ENCODE measurements at places on chromosomes 3 and 15.

- DNase-seq, result no peak
Measured at GRCh38 chr3:187798126-187798525, 52.9 kb upstream of the BCL6 start.

GRCh38 chr3:18234717-18235335 lies 190.3 kb downstream of the SATB1 start:
- DNase-seq, result no peak

DNA sequence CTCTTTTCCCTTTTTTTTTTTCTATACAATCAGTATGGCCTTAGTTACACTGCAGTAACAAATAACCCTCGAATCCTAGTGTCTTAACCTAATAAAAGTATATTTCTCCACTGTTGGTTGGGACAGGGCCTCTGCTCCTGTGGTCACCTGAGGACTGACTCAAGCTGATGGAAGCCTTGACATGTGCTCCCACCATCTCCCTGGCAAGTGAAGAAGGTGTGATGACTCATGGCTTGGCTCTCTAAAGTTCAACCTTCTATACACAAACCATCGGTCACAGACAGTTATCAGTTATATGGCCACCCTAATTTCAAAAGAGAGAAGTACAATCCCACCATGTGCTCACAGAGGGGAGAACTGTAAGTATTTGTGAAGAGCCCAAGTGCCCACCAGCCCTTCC lies 65.8 kb upstream of the CACNA2D3 start:
- no peak for DNase-seq

DNA sequence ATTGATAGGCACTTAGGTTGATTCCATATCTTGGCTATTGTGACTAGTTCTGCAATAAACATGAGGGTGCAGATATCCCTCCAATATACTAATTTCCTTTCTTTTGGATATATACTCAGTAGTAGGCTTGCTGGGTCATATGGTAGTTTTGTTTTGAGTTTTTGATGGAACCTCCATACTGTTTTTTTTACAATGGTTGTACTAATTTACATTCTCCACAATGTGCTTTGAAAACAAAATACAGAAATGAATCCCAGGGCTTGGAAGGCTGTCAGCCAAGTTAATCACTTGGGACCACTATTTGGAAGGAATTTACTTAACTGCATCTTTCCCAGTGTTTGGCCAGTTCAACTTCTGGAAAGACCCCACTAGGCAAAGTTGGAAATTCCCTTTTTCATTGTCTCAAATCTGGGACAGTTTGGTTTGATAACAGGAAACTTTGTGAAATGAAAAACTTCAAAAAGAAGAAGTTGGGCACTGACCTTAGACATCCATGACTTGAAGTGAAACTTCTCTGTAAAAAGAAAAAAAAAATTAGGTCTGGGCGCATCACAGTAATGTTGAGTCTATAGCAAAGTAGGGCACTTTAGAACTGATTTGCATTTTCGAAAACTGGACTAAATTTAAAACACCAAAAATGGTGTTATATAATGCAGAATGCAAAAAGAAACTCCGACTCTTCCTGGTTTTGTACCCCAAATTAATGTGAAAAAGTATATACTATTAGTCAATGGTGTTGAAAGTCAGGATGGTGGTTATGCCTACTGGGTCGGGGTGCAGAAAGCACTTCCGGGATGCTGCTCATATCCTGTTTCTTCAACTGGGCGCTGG lies 6.0 kb downstream of the CTSH start:
- no peak for DNase-seq

DNA sequence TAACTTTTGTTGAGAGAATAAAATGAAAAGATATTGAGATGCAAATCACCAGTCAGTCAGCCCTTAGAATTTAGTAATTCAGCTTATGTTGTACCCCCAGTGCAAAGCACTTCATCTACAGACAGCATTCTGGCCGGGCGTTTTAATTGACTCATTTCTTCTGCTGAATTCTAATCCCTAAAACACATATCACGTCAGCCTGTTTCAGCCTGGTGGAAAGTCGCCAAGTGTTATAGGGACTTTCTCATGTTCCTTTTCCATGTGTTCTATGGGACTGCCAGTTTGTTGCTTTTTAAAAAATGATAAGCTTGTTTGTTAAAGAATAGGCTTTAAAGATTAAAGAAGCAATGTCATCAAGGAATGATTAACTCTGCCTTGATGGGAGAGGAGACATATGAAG lies 169.7 kb upstream of the BFSP2 start:
- no peak for DNase-seq

GRCh38 chr15:72238586-72238985 lies 7.6 kb upstream of the PKM start:
- no peak for DNase-seq

DNA sequence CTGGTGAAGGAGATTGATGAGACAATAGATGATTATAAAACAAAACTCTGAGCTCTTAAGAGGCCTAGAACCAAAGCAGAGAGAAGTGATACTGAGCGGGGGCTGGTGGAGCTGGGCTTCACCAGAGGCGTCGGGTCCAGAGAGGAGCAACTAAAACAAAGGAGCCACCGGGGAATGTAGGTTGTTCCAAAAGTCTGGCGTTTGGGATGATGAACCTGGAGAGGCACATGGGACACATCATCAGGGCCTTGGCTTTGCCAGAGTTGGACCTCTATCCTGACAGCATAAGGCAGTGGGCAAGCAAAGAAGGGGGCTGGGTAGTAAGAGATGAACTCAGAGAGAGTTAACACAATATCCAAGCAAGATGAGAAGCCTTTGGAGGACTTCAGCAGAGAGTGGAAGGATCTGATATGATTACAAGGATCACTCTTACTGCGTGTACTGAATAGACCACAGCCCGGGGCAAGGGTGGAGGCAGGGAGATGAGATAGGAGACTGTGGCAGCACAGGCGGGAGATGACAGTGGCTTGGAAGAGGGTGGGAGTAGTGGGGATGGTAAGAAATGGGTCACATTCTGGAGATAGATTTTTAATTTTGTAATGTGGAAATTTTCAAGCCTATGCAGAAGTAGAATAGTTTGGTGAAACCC lies 36.0 kb upstream of the RASA2 start:
- DNase-seq, result no peak

GRCh38 chr15:68334661-68335124 lies 57.1 kb downstream of the FEM1B start:
- no peak for DNase-seq

GRCh38 chr3:50825841-50826240 lies 151.1 kb downstream of the DOCK3 start:
- DNase-seq, result no peak

DNA sequence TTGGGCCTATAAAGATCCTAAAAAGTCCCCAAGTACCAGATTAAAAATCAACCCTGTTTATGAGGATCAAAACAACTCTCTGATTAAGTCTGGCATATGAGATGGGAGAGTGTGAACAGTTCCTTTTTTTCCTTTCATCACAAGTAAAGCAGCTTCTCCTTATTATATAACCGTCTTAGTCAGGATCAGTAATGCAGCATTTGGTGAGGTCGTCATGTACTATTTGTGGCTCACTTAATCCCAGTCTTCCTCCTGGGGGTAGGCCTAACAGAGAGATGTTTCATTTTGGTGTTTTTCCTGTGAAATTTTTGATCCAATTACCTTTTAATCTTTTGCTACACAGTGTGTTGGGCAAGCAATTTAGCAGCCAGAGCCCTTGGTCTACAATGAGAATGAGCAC lies 333.1 kb upstream of the KCNMB2 start:
- no peak for DNase-seq

GRCh38 chr3:146256851-146257486 lies 6.1 kb upstream of the PLSCR4 start:
- DNase-seq, result peak; percentile 11

DNA sequence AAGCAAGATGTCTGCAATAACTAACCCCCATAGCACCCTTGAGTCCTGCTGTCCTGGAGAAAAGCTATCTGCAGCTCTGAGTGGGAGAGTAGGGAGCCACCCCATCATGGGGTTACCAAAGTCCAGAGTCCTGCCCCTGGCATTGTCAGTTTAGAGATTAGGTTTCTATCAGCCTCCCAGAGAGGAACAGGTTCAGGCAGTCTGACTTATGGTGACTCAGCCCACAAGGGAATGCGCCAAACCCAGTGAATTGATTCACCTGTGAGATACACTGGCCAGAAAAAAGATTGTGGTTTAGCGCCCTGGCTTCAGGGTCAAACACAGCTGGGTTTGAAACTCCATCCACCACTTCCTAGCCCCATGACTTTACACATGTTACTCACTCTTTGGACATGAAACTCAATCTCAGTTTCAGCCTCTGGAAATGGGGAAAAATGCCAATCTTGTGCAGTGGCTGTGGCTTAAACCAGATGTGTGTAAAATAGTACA lies 263.6 kb upstream of the HES1 start:
- DNase-seq, result peak; percentile 85

GRCh38 chr3:146575636-146576035 lies 29.5 kb downstream of the PLSCR5 start:
- DNase-seq, result no peak

- DNase-seq, result no peak
Measured at GRCh38 chr3:39168156-39168780, 14.9 kb upstream of the CSRNP1 start.

DNA sequence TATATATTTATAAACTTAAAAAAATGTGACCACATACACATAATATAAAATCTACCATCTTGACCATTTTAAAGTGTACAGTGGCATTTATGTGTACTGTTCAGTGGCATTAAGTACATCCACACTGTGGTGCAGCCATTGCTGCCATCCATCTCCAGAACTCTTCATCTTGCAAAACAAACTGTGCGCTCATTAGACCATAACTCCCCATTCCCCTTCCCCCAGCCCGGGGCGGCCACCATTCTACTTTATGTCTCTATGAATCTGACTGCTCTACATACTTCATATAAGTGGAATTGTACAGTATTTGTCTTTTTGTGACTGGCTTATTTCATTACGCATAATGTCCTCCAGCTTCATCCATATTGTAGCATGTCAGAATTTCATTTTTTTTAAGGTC lies 47.8 kb downstream of the CTXND1 start:
- no peak for DNase-seq

GRCh38 chr3:159850481-159850880 lies 138.2 kb upstream of the IL12A start:
- no peak for DNase-seq

GRCh38 chr3:67848299-67848698 lies 193.9 kb upstream of the SUCLG2 start:
- no peak for DNase-seq

- DNase-seq, result no peak
Measured at GRCh38 chr3:21795152-21795837, 44.3 kb upstream of the ZNF385D start.

DNA sequence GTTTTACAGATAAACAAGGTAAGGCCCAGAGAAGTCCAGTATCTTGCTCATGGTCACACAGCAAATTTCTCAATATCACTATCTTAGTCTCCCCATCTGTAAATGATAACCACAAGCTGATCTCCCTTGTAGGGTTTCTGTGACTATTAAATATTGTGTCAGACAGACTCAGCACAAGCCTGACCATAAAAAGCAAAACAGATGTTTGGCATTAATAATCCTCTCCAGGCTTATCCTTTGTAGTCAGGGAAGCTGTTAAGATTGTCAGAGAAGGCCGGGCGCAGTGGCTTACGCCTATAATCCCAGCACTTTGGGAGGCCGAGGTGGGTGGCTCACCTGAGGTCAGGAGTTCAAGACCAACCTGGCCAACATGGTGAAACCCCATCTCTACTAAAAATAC lies 173.2 kb upstream of the PRICKLE2 start:
- DNase-seq, result no peak

DNA sequence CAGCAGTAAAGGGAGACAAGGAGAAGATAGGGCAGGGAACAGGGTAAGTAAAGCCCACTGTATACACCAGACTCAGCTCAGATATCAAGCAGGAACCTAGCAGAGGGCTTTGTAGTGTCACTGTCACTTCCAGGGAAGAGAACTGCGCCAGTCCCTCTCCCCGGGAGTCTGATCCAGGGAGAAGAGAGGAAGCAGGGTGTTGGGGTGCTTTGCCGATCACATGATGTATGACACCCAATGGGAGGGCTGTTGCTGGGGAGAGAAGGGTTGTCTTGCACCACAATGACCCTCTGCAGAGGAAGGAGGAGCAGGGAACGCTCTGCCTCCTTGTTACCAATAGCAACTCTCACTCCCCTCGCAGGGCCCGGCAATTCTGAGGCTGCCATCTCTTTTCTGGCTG lies 147.2 kb upstream of the SLC2A2 start:
- DNase-seq, result peak; percentile 36

DNA sequence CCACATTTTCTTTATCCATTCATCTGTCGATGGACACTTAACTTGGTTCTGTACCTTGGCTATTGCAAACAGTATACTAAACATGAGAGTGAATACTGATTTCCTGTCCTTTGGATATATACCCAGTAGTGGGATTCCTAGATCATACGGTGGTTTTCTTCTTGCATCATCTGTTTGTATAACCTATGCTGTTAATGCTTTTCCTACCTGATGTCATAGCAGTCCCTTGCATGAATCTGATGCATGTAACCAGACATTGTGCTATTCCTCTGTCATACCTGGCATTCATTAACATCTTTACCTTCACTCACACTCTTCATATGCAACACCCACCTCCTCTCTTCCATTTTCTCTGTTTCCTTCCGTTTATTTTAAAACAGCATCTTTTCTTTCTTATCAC lies 185.2 kb downstream of the KLHL25 start:
- DNase-seq, result no peak

DNA sequence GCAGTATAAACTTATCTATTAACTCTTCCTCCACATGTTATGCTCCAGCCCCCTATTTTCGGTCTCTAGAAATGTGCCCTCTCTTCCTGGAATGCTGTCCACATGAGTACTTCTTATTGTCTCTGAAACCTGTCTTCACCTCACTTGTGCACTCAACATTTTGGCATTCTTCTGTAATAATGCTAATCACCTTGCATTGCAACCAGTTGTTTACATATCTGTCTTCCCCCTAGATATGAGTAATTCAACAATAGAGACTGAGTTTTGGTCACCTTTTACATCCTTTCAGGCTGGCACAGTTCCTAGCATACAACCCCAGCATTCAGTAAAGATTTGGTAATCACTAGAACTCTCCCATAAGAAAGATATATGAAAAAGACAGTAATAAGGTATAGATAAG lies 17.2 kb downstream of the CCDC80 start:
- DNase-seq, result no peak

GRCh38 chr3:171165983-171166382 lies 139.5 kb upstream of the SLC2A2 start:
- DNase-seq, result no peak

DNA sequence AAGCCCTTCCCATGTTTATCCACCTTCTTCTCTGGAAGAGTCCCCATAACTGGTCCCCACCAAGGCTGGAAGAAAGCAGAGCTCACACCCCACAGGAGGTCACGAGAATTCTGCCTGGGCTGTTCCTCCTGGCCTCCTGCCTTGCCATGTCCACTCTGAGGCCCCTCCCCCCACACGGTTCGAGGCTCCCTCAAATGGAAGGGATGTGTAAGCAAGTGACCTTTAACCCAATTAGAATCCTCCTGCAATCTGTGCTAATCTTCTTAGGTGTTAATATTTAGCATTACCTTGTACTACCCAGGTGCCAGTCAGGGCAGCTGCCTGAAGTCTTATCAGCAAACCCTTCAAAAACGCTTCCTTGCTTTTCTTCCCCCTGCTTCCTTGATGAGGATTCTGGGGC lies 32.4 kb upstream of the DYNC1LI1 start:
- DNase-seq, result peak; percentile 35

DNA sequence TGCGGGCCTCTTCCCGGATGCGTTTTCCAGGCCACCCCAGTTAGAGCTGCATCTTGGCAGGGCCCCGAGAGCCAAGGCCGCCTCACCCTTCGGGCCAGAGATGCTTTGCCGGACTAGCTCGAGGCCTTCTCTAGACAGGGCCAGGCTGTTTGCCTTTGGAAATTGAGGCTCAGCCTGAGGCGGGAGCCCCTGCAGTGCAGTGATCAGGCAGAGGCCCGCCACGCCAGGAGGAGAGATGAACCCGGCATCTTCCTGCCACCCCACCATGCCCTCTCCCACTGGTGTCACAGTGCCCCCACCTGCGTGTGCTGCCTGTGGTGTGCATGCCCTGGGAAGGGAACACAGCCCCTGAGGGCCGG lies 8.9 kb upstream of the ROPN1B start:
- DNase-seq, result no peak
